ENCODE measurements at places on chromosomes 2 and 18.

DNA sequence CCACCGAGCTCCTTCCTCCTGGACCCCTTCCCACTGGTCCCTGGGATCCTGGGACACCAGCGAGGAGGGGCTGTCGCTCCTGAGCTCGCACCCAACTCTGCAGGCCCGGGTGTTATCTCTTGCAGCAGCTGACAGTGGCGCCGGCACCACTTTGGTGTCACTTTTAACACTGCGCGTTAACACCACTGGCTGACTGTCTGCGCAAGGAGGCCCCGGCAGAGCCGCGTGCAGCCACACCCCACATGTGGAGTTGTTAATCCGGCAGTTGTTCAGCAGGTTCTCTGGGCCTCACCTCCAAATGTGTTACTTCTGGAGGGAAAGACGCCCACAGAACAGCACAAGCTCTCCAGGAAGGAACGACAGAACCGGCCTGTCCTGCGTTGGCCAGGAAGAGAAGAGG, 155.0 kb upstream of the GLI2 start:
- DNase-seq, result no peak

GRCh38 chr18:35063875-35064690, 22.9 kb downstream of the MAPRE2 start:
- DNase-seq, result no peak

GRCh38 chr2:172996387-172996961, 79.2 kb upstream of the MAP3K20 start:
- no peak for DNase-seq

- no peak for DNase-seq
These were observed 15.7 kb downstream of the PHOSPHO2 start for GRCh38 chr2:169709981-169710380.

GRCh38 chr2:176407706-176408105, 138.5 kb downstream of the MTX2 start:
- no peak for DNase-seq

DNA sequence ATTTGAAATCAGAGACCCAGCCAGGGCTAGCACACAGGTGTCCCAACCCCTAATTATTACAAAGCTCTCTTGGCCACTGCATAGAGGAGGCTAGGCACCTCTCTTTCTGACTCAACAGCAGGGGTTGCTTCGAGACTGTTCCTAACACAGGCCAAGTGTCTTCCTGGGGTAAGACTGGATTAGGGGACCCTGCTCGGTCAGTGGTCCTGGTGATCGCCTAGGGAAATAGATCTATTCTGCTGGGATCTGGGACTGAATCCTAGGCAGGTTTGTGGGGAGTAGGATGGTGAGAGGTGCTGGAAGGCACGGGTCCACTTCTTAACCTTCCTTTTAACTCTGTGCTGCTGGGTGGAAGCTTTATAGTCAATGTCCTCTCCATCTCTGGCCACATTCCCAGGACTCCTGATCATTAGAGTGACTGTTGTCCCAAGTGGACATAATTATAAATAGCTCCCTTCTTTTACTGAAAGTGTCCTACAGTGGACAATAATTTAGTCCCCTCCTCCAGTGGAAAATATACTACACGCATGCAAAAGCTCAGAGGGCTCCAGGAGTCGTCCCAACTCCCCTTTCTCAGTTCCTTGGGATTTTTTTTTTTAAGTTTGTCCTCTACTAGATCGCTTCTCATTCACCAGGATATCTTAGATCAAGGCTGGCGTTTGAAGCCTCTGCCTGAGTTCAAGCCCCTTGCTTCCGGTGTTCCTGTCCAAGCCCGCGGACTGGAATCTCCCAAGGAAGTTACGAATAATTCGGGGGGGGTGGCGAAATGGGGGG, 1.3 kb upstream of the TRIB2 start:
- no peak for DNase-seq

DNA sequence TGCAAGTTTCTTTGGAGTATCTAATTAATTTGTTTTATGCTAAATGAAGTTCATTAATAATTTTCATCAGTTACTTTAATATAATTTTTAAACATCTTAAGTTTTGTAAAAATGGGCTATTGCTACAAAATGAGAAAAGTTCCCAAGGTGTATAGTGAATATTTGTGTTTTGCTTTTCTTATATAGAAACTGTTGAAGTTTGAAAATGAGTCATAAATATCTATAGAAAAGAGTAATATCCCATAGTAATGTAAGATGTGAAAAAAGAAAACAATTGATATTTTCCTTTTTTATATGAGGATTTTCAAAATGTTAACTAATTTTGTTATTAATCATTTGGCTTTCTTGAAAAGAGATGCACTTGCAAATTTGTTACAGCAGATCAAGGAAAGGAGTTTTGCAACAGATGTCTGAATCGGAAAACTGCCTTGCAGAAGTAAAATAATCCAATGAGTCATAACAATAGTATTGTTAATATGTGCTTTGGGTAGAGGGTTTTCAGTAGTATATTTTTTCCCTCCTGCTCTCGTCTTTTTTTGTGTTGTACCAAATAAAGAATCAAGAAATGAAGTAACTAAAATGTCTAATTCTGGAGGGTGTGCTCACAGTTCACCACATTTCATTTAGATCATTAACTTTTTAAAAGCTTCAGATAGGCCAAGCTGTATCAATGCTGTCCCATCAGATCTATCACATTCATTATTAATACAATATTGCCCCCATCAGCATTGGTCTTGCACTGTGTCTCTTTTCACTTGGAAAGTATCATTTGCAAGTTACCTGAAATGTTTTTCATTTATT, 15.5 kb downstream of the DUSP19 start:
- no peak for DNase-seq

DNA sequence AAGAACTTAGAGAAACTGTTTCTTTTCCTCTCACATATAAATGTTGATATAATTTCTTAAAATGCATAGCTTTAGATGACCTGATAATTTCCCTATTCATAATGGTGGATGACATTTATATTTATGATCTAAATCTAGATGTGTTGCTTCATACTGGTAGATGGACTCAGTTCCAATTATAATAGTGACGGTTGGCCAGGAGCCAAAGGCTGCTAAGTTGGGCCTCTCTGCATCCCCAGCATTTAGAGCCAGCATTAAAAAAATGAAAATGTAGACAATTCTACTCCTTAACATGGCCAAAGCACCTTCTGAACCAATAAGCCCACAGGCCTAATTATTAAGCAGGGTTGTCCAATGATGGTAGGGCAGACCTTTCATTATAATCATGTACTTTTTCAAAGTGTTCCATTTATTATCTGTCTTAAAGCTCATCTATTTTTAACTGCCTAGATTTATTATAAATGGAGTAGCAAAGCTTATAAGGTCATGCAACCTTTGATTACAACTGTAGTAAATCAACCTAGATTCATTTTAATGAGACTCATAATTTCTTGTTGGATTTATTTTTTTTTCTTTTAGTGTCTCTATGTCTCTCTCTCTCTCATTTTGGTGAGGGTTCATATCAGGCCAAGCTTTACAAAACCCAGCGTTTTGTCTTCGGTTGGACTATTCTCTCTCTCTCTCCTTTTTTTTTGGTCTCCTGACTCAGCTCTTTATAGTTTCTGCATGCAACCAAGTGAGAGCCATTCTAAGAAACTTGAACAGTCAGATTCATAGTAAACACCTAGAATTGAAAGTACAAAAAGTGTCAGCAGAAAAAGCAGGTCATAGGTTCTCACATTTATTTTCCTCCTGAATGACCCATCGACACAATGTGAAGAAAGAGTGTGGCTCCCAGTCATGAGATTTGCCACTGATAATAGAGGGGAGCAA, 2016.1 kb upstream of the PIK3C3 start:
- no peak for DNase-seq

GRCh38 chr18:11215216-11215615, 65.8 kb upstream of the PIEZO2 start:
- DNase-seq, result no peak

DNA sequence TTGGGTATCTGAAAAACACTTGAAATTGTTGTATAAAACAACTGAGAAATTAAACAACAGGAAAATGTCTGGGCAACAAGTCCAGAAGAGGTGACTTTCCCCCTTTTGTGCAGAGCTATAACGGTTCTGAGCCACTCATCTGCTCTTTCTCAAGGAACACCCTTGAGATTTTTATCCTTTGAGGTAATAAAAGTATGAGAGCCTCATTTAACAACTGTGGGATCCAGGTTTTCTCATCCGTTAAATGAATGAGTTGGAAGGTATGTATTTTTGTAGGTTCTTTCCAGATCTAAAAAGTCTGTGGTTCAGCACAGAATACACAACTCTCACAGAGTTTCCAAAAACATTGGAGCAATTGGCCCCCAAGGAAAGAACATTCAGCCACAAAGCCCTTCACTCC, 93.0 kb downstream of the ANKRD44 start:
- no peak for DNase-seq

- no peak for DNase-seq
These were observed 5.7 kb upstream of the CHN1 start for GRCh38 chr2:175010848-175011254.

DNA sequence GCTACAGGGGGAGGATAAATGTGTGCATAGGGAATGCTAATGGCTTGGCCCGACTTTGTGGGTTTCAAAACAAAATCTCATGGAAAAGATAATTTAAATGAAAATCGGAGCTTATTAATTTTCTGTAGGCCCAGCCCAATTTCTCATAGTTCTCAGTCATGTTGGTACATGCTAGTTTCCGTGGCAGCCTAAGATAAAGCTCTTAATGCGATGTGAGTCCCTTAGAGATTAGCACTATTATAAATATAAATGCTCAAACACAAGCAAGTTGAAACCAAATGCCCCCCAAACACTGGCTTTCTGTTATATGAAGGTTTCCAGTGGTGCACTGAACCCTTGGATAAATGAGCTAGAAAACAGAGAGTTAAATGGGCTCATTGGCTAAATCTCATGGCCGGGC, 168.0 kb downstream of the BCL2 start:
- DNase-seq, result no peak

DNA sequence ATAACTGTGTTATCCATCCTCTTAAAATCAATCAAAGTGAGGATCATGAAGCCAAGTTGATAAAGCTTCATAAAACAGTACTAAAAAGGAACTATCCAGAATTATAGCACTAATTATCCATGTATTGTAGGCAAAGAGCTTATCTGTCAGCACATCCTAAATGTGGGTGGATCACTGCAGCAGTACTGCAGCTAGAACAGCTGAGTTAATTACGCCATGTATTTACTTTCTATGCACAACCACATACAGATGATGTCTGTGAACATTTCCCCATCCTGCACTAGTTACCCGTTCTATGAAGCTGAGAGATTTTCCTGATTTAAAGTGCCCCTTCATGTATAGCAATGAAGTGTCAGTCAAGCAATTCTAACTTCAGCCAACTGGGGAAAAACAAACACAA, 96.6 kb downstream of the RAPH1 start:
- no peak for DNase-seq

DNA sequence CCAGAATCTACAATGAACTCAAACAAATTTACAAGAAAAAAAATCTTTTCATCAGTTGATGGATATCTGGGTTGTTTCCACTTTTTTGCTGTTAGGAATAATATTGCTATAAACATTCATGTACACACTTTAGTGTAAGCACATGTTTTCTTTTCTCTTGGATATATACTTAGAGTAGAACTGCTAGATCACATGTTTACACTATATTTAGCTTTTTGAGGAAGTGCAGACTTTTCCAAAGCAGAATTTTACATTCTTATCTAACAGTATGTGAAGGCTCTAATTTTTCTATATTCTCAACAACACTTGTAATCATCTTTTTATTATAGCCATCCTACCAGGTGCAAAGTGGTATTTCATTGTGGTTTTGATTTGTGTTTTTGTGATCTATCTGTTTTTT, 103.6 kb upstream of the RMP24 start:
- no peak for DNase-seq

DNA sequence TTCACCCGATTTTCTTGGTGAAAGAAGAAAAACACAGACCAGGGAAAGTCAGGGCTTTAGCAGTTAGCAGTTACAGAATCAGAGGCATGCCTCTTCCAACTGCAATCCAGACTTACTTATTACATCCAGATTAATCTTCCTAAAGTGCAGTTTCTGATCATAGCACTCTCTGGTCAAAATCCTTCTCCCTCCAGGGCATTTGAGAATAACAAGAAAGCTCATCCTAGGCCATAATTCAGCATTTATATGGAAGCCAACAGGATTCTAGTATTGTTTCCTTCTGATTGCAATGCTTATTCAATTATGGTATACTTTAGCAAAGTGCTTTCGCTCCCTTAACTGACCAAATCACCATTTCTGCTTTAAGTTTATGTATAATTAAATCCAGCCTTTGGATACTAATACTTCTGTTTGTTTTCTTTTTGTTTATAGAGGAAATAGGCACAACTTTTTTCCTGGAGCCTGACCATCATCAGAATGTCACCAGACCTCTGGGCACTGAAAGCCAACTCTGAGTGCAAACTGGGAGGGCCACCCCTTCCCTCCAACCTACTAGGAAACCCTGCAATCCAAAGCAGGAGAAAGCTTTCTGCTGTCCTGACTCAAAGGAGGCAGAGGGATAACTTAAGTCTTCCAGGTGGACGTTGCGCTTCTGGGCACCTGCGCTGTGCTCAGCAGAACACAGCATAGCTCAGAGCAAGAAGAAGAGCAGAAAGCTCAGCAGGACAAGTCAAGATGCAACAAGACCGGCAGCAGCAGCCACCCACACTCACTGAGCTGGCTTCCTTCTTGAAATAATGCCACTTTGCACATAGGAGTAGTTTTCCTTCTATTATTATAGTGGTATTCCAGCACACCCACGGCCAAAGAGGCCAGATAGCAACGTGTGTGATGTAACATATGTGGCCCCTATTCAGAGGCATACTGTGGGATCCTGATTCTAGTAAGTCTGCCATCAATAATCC, 99.3 kb downstream of the STK39 start:
- DNase-seq, result no peak

DNA sequence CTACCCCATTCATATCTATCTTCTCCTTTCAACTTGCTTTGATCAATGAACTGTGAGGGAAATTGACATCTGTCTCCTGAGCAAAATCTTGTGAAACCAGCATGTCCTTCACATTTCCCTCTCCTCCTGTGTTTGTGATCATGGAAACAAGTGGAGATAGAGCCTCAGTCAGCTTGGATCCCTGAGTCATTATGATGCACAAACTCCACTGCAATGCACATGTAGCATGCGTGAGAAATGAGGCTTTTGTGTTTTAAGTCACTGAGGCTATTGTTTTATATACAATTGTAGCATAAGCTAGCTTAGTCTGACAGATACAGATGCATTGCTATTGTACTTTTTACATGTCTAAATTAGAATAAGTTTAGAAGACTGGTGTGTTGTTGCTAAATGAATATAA, 85.2 kb upstream of the HNMT start:
- DNase-seq, result no peak

- DNase-seq, result no peak
These were observed 96.4 kb downstream of the ITGB1BP1 start for GRCh38 chr2:9326975-9327374.

DNA sequence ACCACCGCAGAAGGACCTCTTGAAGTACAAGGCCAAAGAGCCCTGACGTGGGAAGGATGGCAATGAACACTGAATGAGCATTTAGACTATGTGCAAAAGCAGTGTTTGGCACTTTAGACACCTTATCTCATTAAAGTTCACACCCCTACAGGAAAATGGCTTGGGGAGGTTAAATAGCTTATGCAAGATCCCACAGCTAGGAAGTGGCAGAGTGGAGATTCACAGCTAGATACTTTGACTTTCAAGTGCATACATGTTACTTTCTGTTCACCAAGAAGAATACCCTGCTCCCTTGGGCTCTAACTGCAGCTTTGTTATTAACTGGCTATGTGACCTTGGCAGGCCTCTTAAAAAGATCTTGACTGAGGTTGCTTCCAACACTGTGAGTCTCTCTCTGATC, 58.2 kb downstream of the ICOS start:
- no peak for DNase-seq

All from AG09319 (cell line).